ENCODE measurements at places on chromosomes 7 and 10. TPM values are rescaled to one million over a fixed set of nuclear protein-coding genes. Genes with fewer than 3 reads are reported as not detected.

Gene RSBN1L
- total RNA-seq = 24.5 TPM

Gene CCDC6
- 32.2 TPM for total RNA-seq

Gene PLPP4
- total RNA-seq = not detected

Gene STEAP4
- 0.09 TPM for total RNA-seq

Gene CASTOR2
- 0.66 TPM for total RNA-seq

Gene ATRNL1
- total RNA-seq = 1.2 TPM

Gene WDFY4
- total RNA-seq = 488 TPM

GRCh38 chr7:7765422-7765821 is 47.0 kb upstream of the RPA3 start:
- DNase-seq = no peak

GRCh38 chr10:116880716-116881482 is 31.6 kb downstream of the ENO4 start:
- no peak for DNase-seq

DNA sequence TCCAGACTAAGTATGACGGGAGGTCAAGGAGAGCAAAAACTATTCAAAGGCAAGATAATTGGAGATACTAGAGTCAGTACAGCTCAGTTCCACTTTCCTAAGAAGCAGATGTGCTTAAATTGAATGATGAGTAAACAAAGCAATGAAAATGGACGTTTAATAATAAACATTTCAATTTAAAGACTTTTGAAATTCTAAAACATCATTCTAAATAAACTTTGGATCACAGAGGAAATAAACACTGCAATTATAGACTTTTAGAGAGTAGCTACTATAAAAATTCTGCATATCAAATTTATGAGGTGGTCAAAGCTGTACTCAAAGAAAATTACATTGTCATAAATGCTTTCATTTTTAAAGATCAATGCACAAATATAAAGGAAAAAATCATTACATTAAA is 418.3 kb downstream of the GPAM start:
- DNase-seq = no peak

- no peak for DNase-seq
These were observed 155.4 kb upstream of the ITGB1 start for GRCh38 chr10:33113466-33113865.

- DNase-seq = no peak
These were observed 89.5 kb upstream of the PIK3CG start for GRCh38 chr7:106775552-106775936.

DNA sequence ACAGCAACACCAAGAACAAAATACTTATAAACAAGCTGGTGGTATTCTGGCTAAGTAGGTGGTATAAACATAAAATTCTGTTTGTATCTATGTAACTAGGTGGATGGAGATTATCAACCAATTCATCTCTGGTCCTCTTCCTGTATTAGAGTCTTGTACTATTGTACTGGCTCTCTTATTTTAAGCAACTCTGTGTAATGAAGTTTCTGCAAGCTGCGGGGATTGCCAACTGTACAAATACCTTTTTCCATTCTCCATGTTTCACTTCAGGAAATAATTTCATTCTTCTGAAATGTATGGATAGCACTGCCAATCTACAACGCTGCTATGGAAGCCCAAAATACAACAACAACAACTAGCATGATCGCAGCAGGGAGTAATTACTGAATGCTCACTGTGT is 44.8 kb downstream of the JAZF1 start:
- DNase-seq = no peak

- no peak for DNase-seq
These were observed 901.4 kb downstream of the PCDH15 start for GRCh38 chr10:53899463-53900160.

DNA sequence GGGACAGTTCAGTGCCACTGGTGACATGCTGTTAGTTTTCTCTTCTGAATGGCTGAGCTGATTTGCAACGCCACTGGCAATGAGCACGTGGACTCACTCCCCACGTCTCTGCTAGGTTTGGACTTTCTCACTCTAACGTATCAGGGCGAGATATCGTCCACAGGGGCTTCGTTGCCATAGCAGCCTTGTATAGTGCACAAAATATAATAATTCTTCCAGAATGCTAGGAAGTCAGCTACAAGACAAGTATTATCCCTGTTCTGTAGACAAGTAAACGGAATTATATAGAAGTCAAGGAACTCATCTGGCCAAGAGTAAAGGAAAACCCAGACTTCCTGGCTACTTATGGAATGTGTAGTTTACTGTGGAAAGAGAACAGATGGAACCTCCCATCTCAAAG is 226.8 kb downstream of the ARHGAP21 start:
- DNase-seq = no peak
